ENCODE measurements at places on chromosomes 6 and 20. TPM values are rescaled to one million over a fixed set of nuclear protein-coding genes. Genes with fewer than 3 reads are reported as not detected.

NRSN1 gene
- not detected for polyA plus RNA-seq

MLN gene
- not detected for polyA plus RNA-seq

CASS4 gene
- 0.77 TPM for polyA plus RNA-seq

MYH7B gene
- polyA plus RNA-seq, result 0.12 TPM

PTCHD4 gene
- 0.07 TPM for polyA plus RNA-seq

FHL5 gene
- 0.22 TPM for polyA plus RNA-seq

ARFGEF3 gene
- polyA plus RNA-seq, result 0.06 TPM

HLA-DRB5 gene
- 0.36 TPM for polyA plus RNA-seq

ADTRP gene
- polyA plus RNA-seq, result 0.21 TPM

DPPA5 gene
- polyA plus RNA-seq, result not detected

PRICKLE4 gene
- polyA plus RNA-seq, result 0.98 TPM

GDAP1L1 gene
- polyA plus RNA-seq, result not detected

HDAC2 gene
- 20.6 TPM for polyA plus RNA-seq

OR2H2 gene
- not detected for polyA plus RNA-seq

ZSCAN23 gene
- polyA plus RNA-seq, result not detected

ETV7 gene
- 0.43 TPM for polyA plus RNA-seq

TMEM63B gene
- 9.6 TPM for polyA plus RNA-seq

OPRL1 gene
- 0.04 TPM for polyA plus RNA-seq

TNF gene
- polyA plus RNA-seq, result 0.06 TPM
